ENCODE measurements at places on chromosomes 6 and 20.

- no peak for DNase-seq
Observed at GRCh38 chr6:114955363-114955762, 612.5 kb upstream of the HS3ST5 start.

- no peak for DNase-seq
Observed at GRCh38 chr20:24432046-24432442, 37.4 kb upstream of the SYNDIG1 start.

GRCh38 chr6:52522655-52523054 lies 54.2 kb downstream of the TRAM2 start:
- no peak for DNase-seq

GRCh38 chr6:139251045-139251690 lies 40.6 kb downstream of the TXLNB start:
- DNase-seq: no peak

DNA sequence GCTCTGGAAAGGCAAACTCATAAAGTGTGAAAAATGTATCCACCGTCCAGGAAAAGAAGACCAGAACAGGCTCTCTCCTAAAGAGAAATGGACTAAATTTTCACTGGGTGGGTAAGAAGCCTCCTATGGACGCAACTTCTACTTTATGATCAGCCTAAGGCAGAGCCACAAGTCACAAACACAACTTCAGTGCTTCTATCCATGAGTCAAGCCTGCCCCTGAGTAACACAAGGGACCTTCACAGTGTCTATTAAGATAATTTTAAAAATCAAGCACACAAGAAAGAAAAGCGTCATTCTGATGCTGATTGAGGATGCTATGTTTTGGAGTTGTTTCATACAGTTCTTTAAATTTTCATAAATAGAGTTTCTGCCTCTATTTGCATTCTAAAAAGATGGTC lies 601.7 kb upstream of the ARID1B start:
- no peak for DNase-seq

- no peak for DNase-seq
Observed at GRCh38 chr6:118808793-118809638, 84.9 kb upstream of the ASF1A start.

GRCh38 chr20:61346996-61347395 lies 94.9 kb downstream of the CDH4 start:
- DNase-seq: no peak

DNA sequence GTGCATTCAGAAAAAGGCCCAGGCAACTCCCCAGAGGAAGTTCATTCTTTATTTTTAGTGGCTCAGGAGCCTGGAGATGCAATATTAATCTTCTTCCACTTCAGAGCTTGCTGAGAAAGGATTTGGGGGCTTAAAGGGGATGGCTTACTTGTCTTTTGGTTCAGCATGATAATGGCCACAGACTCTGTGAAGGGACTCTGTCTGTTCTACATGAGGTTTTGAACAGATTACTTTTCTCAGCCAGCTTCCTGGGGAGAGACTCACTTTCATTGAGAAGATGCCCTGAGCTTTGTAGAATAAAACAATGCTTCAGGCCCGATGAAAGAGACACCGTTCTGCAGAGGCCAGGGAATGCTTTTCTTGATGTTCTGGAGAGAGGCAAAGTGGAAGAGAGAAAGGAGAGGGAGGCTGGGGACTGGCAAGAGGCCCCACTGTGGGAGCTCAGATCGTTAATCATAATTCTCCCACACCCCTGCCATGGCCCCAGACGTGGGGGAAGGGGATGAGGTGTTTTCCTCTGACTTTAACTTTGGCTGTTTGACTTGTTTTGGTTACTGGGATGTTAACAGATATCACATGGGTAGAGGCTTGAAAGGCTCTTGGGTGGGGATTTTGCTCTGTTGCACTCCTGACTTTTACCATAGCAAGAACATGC lies 19.1 kb downstream of the SCP2D1 start:
- DNase-seq: no peak

- no peak for DNase-seq
Observed at GRCh38 chr6:40183902-40184301, 249.6 kb upstream of the MOCS1 start.

GRCh38 chr6:136611746-136612145 lies 61.5 kb upstream of the MAP7 start:
- no peak for DNase-seq

DNA sequence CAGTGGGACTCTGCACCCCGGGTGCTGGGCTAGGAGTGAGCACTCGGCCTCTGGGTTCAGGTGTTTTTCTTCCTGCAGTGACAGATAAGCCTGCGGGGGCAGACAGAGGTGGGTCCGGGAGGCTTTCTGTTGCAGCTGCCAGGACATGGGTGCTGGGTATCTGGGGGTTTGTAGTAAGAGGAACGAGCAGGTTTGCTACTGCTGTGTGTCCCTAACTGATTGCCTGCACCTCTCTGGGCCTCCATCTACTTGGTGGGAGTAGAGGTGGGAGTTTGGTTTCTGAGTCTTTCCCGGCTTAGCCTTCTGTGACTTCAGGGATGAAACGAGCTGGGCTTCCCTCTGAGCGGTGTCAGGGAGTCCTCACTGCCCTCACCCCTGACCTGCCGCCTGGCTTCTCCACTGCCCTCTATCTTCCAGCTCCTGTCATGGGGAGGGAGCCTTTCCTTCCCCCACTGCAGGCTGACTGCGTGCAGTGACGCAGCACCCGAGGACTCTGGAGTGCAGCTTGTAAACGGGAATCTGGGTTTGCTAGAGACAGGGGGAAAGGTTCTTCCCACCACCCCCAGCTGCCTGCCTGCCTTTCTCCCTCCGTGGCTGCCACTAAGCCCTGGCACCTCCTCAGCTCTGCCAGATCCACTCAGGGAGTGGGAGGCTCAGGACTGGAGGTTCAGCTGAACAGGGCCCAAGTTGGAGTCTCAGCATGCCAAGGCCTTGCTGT lies 6.7 kb downstream of the DLGAP4 start:
- DNase-seq: no peak

DNA sequence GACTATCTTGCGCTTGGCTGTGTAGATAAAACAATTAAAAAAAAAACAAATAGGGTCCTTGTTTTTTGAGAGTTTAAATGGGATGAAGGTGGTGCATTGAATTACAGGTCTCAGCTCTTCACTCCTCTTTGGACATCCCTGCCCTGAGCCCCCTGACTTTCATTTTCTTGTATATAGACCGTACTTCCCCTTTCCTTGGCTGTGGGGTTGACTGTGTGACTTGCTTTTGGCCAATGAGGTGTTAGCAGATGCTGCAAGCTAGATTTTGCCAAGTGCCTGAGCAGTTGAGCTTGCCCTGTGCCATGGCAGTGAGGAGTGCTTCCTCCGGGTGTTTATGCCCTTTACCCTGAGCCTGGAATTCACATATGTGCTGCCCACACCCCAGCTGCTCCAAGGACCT lies 386.1 kb upstream of the ZFP64 start:
- DNase-seq: no peak

- no peak for DNase-seq
Observed at GRCh38 chr6:78594668-78595066, 272.7 kb upstream of the IRAK1BP1 start.

DNA sequence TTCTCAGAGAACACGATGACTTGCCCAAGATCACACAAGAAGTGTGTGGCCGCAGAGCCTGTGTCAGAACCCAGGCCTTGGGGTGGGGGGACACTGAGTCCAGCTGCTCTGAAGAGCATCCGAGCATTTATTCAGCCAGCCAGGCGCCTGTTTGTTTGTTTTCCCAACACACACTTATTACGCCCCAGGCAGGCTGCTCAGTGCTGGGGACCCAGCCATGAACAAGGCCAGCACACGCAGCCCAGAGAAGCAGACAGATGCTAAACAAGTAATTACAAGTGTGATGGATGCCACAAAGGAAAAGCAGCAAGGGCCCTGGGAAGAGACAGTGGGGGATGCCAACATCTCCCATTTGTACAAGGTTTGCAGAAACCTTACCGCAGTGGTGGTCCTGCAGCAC lies 19.4 kb upstream of the SIRPA start:
- DNase-seq: no peak

- no peak for DNase-seq
Observed at GRCh38 chr6:152720974-152721373, 23.3 kb downstream of the MYCT1 start.

DNA sequence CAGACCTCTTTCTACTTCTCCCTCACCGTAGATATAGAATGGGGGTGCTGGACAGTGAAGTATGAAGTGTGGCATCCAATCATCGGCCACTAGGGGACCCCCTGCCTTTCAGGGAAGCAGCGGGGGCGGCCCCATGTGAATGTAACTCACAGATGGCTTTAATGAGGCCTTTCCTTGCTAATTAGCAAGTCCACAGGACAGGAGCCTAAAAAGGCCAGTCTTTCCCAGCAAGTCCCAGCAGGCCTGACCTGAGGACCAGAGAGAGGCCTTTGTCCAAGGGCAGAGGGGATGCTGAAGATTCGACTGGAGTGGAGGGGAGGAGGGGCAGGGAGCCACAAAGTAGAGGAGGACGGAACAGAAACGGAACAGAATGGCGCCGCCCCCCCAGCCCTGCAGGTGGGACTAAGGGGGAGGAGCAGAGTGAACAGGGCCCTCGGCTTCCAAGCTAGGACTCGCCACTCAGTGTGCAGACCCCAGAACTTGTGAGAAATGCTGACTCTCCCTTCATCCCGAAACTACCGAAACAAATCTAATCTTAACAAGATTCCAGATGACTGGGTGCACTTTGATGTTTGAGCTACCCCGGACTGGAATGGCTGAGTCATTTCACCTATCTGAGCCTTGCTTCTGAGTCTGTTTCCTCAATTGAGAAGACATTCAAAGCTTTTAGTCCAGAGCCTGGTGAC lies 5.8 kb downstream of the C6orf132 start:
- no peak for DNase-seq

DNA sequence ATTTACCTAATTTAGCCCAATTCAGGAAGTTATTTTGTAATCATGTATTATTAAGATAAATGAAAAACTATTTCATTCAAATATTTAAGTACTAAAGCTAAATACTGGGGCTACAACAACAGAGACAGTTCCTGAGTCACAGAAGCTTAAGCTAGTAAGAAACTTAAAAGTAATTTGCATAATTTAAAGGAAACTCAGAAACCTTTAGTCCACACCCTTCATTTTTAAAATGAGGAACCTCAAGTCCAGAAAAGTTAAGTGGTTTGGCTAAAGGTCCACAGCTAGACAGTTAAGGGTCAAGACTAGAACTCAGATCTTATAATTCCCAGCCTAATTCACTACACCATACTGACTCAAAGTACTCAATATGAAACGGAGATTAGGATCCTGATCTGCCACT lies 7.2 kb downstream of the LMBRD1 start:
- DNase-seq: no peak

GRCh38 chr6:108838101-108838717 lies 10.0 kb upstream of the ARMC2 start:
- no peak for DNase-seq

DNA sequence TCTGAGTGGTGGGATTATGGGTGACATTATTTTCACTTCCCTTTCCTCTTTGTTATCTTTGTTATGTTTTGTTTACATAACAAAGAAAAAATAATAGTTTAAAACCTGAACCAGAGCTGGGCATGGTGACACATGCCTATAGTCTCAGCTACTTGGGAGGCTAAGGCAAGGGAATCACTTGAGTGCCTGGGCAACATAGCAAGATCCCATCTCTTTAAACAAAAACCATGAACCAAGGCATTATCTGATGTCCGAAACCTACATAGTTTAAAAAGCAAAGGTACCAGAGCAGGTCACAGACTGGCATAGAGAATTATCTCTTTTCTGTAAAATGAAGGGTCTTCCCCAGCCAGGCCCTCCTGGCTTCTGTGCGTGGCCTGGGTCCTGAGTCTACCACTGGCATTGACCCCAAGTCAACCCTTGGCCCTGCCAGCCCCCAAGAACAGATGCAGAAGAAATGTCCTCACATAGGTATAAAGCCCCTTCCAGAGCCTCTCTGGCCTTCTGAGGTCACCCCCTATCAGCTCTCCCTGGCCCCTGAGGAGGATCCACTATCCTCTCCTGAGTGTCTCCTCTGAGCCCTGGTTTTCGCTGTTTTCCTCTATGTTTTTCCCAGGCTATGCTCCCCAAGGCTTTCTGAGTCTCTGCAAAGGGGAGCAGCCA lies 81.3 kb downstream of the TRERF1 start:
- DNase-seq: no peak

DNA sequence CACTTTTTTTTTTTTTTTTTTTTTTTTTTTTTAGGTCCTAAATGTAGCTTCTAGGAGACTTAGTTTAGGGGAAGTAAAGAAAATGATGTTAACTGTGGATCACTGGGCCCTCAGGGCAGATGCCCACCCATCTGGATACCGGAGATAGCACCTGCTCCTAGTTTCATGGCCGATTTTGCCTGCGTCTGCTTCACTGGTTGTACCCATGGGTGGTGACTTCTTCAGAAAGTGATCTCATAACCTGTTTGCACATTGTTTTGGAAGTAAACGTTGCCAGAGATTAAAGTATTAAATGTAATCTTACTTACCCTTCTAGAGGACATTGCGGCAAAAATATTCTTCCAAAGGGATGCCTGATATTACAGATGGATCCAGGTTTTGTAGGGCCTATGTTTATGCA lies 79.8 kb upstream of the SGK1 start:
- DNase-seq: no peak

DNA sequence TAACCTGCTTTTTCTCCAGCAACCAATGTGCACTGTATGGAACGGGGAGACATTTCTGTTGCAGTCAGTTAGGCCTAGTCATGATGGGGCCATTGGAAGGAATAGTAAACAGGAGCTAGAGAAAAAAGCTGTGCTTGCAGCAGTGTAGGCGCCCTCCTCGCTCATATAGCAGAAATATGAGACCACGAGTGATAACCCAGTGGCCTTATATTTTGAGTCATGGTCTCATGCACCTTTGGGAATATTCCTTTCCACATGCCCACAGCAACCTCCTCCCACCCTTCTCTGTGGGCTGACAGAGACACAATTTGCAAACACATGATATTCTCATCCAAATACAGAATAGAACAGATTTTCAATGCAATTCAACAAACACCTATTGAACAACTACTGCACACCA lies 248.9 kb upstream of the CITED2 start:
- no peak for DNase-seq

- no peak for DNase-seq
Observed at GRCh38 chr20:20668639-20669038, 43.8 kb downstream of the RALGAPA2 start.

Data from NCI-H187 treated with DMSO at 0.1 percent for 48 hours (cell line).